ENCODE measurements at places on chromosomes 16 and 17.

GRCh38 chr17:83062818-83063671, 16.4 kb upstream of the METRNL start:
- no peak for DNase-seq

GRCh38 chr17:9408381-9408780, 167.2 kb downstream of the STX8 start:
- DNase-seq, result peak; percentile 77

GRCh38 chr17:8725881-8726876, 18.5 kb downstream of the CCDC42 start:
- no peak for DNase-seq

GRCh38 chr16:50401355-50401754, 32.6 kb upstream of the BRD7 start:
- DNase-seq, result no peak

DNA sequence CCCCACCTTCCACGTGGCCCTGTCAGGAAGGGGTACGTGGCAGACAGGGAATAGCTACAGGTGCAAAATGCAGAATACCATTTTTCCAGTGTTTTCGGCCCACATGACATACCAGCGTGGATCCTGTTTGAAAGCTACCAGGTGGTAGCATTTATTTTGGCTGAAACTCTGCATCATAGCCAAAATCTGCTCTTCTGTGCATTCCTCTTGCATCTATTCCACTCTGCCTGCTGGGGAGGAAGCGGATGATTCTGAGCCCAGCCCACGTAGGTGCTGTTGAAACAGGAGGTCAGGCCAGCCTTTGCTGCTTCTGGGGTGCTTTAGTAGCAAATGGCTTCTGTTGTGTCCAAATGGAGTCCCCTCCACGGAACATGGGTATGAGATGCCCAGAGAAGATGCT, 670.9 kb upstream of the EEF2KMT start:
- DNase-seq, result no peak

DNA sequence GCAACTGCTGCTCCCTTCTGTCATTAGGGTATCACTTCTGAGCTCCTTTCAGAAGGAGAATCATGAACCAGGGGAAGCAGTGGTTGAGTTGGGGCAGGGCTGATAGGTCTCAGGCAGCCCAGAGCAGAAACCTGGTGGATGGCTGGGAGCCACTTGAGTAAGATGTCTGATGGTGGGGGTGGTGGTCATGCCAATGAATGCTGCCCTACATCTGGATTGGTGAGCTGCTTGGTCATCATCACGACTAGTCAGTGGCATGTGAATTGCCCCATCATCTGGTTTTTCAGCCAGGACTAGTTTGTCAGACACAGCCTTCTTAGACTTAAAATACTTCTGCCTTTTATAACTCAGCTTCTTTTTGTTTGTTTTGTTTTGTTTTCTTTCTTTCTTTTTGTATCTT, 2.6 kb downstream of the GID4 start:
- no peak for DNase-seq

DNA sequence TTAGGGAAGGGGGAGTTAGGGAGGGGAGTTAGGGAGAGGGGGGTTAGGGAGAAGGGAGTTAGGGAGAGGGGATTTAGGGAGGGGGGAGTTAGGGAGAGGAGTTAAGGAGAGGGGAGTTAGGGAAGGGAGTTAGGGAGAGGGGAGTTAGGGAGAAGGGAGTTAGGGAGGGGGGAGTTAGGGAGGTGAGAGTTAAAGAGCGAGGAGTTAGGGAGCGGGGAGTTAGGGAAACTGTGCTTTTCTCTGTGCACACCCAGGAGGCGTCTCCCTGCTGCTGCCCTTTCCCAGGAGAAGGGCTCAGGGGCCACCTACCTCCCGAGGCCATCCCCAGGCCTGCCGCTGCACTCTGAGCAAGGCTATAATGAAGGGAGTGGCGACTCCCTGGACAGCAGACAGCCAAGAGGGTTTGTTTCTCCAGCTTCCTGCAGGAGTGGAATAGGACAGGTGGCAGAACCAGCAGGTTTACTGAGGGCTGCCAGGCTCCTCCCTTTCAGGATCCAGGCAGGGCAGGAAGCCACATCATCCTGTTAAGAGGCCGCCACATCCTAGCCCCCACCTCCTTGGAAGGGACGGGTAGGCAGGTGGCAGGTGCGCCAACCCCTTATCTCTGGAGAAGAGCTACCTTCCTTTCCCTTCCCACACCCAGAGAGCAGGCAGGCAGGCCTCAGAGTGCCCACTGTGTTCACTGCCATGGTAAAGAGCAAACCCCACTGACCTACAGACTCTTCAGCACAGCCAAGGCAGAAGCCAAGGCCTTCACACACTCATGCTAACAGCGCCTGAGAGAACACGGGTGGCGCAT, 4.3 kb downstream of the CANT1 start:
- no peak for DNase-seq

DNA sequence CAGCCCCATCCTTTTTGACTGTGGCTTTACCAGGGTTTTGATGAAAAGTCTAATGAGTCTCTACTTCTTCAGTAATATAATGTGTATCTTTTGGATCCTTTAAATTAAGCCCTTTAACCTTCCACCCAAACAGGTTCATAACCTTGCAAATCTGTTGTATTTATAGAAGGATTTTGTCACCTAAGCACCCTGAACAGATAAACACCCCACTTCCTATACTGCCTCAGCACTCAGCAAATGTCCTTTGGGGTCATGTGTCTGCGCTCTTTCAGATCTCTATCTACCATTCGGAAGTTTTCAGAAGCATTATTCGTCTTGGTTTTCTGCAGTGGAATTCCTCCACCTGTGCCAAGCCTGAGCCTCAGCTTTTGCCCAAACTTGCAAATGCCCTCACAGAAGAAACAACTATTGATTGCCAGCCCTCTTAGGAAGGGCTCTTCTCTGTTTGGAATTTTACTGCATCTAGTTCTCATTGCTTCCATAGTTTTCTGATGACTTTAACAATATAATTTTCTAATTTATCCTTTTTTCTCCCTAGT, 214.8 kb upstream of the KCNJ16 start:
- no peak for DNase-seq

GRCh38 chr16:24174504-24174903, 81.6 kb upstream of the CACNG3 start:
- no peak for DNase-seq

- no peak for DNase-seq
Measured at GRCh38 chr16:3861808-3862451, 18.6 kb downstream of the CREBBP start.

- peak; percentile 42 for DNase-seq
Measured at GRCh38 chr16:1181404-1182315, 28.8 kb downstream of the CACNA1H start.

DNA sequence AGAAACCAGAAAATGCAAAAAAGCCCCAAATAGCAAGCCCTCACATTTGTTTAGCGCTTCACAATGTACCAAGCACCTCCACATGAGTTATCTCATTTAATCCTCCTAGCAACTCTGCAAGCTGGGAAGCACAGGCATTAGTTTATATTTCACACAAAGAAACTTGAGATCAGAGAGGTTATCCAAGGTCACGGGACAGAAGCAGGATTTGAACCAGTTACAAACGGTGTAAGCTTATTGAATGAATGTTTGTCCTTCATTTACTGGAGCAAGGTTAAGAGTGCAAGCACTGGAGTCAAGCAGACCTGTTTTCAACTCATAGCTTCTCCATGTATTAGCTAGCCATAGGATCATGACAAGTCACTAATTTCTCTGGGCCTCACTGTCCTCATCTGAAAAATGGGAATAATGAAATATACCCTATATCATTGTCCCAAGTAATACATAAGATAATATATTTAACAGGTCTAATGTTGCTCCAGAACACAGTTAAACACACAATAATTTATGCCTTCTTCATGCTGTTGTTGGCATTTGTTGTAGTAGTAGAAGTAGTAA, 6.1 kb upstream of the HLF start:
- DNase-seq, result no peak

DNA sequence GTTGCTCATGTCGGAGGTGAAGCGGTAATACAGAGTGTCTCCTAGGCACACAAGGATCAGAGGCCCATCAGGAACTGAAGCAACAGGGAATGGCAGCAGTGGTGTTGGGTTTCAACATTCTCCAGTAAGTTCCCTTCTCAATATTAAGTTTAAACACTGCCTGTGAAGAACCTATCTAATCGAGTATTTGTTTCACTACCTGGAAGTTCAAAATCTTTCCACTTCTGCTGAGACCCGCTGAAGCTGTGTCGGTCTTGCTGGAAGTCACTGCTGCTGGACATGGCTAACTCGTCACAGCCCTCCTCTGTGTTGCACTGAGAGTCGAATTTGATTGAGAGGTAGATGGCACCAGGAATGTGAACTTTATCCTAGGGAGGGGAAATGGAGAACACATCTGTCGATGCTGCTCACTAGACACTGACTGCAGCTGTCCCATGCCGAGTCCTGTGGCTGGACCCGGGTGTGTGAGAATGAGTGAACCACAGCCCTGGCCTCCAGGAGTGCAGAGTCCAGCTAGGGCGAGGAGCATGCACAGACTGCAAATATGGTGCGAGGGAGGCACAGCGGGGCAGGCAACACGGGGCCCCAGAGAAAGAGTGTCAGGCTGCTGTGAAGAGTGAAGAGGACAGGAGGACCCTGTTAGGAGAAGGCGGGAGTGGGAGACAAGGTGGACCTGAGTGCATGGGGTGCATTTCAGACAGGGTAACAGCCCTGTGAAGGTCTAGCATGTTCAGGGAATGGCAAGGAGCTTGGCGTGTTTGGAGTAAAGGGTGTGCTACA, 50.1 kb upstream of the ATP2A3 start:
- no peak for DNase-seq

GRCh38 chr17:37142294-37142896, 193.6 kb downstream of the AATF start:
- DNase-seq, result no peak

GRCh38 chr16:22685459-22685830, 128.5 kb upstream of the HS3ST2 start:
- DNase-seq, result no peak

DNA sequence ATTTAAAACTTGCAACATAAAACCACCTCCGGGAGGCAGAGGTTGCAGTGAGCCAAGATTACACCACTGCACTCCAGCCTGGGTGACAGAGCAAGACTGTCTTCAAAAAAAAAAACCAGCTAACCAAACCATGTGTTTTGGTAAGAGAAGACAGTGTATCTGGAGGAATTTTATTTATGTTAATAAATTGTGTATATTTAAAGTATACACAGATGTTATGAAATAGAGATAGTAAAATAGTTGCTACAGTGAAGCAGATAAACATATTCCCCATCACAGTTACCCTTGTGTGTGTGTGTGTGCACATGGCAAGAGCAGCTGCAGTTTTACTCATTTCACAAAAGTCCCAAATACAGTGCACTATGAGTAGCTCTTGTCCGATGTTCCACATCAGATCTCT, 54.8 kb upstream of the CRISPLD2 start:
- DNase-seq, result no peak

GRCh38 chr16:54191592-54191991, 95.0 kb downstream of the IRX3 start:
- no peak for DNase-seq

GRCh38 chr17:64313534-64313933, 50.5 kb upstream of the TEX2 start:
- no peak for DNase-seq

GRCh38 chr17:41633556-41634199, 9.3 kb upstream of the KRT17 start:
- no peak for DNase-seq

GRCh38 chr17:76725580-76726230, 701 bp downstream of the JMJD6 start:
- peak; percentile 59 for DNase-seq

GRCh38 chr16:15650698-15651171, 690 bp downstream of the NDE1 start:
- peak; percentile 48 for DNase-seq

- no peak for DNase-seq
Measured at GRCh38 chr17:17053446-17054379, 11.5 kb downstream of the MPRIP start.

DNA sequence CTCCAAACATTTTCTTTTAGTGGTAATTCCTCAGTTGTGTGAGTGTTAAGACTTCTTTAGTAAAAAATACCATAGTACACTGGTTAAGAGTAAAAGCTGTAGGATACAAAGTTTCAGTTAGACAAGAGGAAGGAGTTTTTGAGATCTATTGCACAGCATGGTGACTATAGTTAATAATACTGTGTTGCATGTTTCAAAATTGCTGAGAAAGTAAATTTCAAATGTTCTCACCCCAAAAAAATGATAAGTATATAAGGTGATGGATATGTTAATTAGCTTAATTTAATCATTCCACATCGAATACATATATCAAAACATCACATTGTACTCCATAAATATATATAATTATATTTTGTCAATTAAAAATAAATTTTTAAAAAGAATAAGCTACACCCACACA, 22.0 kb upstream of the NLK start:
- DNase-seq, result no peak

GRCh38 chr17:21288571-21289017, 4.1 kb downstream of the MAP2K3 start:
- no peak for DNase-seq

GRCh38 chr16:47073223-47074155, 70.3 kb downstream of the NETO2 start:
- DNase-seq, result peak; percentile 40

GRCh38 chr17:21823090-21823489, 130.8 kb downstream of the KCNJ18 start:
- no peak for DNase-seq

DNA sequence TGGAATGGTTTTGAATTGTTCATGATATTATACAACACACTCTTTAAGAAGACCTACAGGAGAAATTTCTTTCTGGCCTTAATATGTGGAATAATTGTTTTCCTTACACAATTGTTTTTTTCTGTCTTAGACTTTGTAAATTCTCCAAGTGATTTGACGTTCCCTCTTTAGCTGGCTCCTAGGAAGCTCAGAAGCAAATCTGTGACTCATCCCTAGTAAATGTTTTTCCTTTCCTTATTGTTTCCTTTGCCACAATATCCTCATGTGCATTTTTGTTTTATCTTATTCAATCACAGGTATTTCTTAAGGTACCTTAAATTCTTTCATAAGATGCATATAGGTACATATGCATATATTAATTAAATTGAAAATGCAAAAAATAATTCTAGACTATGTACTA, 13.5 kb downstream of the KIAA0753 start:
- DNase-seq, result peak; percentile 33

- DNase-seq, result no peak
Measured at GRCh38 chr17:8855477-8856204, 11.8 kb downstream of the PIK3R6 start.

GRCh38 chr16:24971718-24972117, 43.5 kb downstream of the ARHGAP17 start:
- DNase-seq, result no peak

GRCh38 chr17:3885970-3886369, 6.9 kb downstream of the CAMKK1 start:
- peak; percentile 63 for DNase-seq
